ENCODE measurements at places on chromosomes 4 and X.

DNA sequence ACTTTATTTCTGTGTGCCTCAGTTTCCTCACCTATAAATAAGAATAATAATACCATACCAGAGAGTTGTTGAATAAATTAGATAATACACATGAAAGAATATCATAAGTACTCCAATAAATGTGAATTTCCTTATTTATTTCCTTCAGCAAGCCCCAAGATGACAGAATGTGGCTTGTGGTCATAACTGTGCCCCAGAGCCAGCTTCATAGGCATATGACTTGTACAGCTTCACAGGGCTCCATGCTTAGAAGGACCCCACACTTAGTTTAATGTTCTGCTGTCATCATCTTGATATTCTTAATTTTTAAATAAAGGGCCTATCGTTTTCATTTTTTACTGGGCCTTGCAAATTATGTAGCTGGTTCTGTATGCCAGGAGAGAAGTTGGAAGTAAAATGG is 25.3 kb downstream of the VSIG4 start:
- no peak for DNase-seq

GRCh38 chrX:108740299-108740774 is 4.0 kb upstream of the IRS4 start:
- no peak for DNase-seq

DNA sequence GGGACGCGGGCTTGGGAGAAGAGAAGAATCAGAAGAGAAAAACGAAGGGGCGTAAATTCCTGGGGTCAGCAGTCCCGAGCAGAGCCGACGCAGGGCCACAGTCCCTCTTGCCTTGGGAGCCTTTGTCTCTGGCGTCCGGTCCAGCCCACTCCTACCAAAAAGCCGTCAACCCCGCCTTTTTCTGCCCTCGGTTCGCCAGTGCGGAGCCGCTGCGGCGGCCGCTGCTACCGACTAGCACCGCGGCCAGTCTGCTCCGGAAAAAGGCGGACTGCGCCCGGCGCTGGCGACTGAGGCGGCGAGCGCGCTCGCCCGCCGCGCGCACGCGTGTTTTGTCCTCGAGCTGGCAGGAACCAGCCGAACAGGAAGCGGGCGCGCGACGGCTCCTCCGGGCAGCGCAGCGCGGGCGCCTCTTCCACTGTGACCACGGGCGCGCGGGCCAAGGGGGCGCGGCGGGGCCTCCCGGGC is 502 bp downstream of the HNRNPDL start:
- DNase-seq, result no peak

DNA sequence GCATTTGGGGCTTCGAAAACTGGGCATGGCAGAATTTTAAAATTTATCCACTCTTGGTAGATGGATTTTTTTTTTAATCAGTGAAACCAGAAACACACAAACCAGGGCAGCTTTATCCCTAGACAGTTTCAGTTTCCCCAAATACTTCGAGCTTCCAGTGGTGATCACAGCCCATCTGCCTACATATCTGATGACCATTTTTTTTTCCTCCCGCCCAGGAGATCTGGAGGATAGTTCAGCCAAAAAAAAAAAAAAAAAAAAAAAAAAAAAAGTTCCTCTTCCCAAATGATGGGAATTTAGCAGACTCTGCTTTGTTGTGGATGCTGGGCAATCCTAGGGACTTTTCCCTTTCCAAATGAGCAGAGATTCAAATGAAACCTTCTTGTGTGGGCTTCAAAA is 1.0 kb upstream of the TBC1D9 start:
- no peak for DNase-seq

GRCh38 chr4:48853604-48854394 is 22.9 kb downstream of the OCIAD1 start:
- no peak for DNase-seq

DNA sequence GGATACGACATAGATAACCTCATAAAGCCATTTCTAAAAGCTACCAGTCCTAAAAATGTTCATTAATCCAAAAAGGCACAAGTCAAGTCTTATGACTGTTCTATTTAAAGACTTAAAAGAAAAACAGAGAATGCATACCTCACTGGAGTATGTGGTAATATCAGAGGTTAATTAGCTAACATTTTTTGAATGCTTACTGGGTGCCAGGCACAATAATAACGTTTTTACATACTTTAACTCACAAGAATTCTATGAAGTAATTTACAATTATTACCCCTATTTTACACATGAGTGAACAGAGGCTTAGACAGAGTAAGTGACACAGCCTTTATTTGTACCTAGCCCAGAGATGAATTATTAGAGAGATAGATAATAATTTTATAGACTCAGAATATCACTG is 207.5 kb downstream of the PDGFC start:
- DNase-seq, result peak; percentile 21

DNA sequence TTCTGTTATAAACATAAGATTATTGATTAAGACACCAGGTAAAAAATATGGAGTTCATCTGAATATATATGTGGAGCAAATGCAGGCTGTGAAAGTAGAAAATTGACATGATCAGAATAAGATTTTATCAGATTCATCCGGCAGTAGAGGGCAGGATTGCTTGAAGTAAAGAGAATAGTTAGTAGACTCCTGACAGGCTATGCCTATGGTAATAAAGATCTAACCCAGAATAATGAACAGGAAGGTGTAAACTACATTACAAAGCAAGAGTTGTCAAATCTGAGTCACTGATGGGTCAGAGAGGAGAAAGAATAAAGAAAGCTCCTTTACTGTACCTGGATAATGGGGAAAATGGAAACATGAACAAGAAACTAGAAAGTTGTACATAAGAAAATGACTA is 20.8 kb upstream of the TMEM184C start:
- DNase-seq, result no peak

Data from NCI-H1105 treated with DMSO at 0.1 percent for 48 hours (cell line).